ENCODE measurements at places on chromosomes 11 and 22. TPM values are rescaled to one million over a fixed set of nuclear protein-coding genes. Genes with fewer than 3 reads are reported as not detected.

GAL3ST1 gene
- 0.08 TPM for polyA plus RNA-seq

MS4A15 gene
- not detected for polyA plus RNA-seq

HTR3A gene
- polyA plus RNA-seq = not detected

MOGAT2 gene
- not detected for polyA plus RNA-seq

ROM1 gene
- polyA plus RNA-seq = 7.9 TPM

RPS3 gene
- 4,540 TPM for polyA plus RNA-seq

- H3K27me3 ChIP-seq = no peaks in the 10 kb centered on the region
- no peaks in the 10 kb centered on the region for H3K36me3 ChIP-seq
- peaks cover 2% of the 10 kb centered on the region for H3K4me1 ChIP-seq
Observed at GRCh38 chr11:122138744-122139594, 23.0 kb upstream of the BLID start.

GRCh38 chr11:6703247-6704063 is 20.3 kb upstream of the MRPL17 start:
- H3K36me3 ChIP-seq = no peaks in the 10 kb centered on the region
- no peak overlapping the region for H3K4me3 ChIP-seq
- DNase-seq = peak; percentile 45
- no peaks in the 10 kb centered on the region for H3K4me1 ChIP-seq
- no peak overlapping the region for H3K27ac ChIP-seq
- H3K27me3 ChIP-seq = no peaks in the 10 kb centered on the region

- H3K4me3 ChIP-seq = no peak overlapping the region
- H3K4me1 ChIP-seq = peaks cover 70% of the 10 kb centered on the region
- H3K27me3 ChIP-seq = no peaks in the 10 kb centered on the region
- DNase-seq = no peak
- H3K27ac ChIP-seq = no peak overlapping the region
Observed at GRCh38 chr22:46732513-46732912, 5.5 kb downstream of the CERK start.

DNA sequence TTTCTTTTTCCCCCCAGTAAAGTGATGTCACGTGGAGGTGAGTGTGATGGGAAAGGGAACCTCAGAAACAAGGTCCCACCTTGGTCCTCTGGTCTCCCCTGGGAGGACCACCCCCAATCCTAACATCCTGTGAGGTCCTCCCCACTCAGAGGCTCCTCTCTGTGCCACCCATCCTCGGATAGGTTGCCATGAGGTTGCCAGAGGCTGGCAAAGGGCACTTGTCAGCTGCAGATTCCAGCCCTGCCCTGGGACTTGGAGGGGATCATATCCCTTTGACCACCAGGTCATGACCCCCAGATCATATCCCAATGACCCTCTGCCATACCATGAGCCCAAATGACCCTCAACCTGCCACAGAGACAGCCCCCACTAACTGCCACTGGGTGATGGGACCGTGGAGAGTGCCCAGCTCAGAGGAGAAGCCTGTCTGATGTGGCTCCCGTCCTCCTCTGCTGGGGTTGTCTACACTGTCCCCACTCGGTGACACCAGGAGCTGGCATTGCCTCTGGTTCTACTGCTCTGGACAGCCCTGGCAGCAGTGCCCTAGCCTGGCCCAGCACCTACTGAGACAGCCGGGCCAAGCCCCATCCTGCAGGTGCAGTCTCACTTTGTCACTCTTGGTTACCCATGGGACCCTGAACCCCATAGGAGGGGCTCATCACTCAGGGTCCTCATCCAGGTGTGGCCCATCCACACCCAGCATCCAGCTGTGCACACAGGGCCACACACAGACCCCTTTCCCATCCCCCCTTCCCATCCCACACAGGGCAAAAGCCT is 90.2 kb upstream of the KCNQ1OT1 start:
- no peak overlapping the region for H3K4me3 ChIP-seq
- no peak overlapping the region for H3K27ac ChIP-seq
- H3K4me1 ChIP-seq = no peaks in the 10 kb centered on the region
- DNase-seq = no peak

DNA sequence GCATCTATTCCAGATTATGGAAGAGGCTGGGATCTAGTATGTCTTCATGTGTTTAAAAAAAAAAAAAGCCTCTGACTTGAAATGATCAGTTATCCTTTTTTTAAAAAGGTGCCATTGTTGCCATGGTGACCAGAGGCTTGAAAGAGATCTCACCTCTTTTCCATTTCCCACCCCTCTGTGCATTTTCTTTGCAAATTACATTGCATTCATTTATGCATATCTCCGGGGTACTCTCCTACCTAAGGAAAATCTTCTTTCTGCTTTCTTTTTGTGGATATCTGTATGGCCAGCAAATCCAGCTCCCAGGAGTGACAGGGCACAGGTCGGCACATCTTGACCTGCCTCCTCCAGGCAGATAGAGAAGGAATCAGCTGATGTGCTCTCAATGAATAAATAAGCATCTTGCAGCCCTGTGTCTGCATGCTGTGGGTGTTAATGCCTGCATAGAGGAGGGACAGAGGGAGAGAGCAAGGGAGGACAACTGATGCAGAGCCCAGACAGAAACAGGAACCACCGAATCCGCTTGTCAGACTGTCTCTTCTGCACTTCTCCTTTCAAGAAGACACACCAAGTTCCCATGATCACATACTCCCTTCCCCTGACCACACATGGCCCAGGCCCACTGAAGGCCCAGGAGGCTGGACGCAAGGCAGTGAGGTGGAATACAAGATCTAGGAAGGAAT is 50.9 kb downstream of the CWC15 start:
- no peaks in the 10 kb centered on the region for H3K27me3 ChIP-seq
- peaks cover 15% of the 10 kb centered on the region for H3K4me1 ChIP-seq
- no peak for DNase-seq

GRCh38 chr11:66454247-66454646 is 12.5 kb upstream of the PELI3 start:
- no peaks in the 10 kb centered on the region for H3K27me3 ChIP-seq
- no peak overlapping the region for H3K27ac ChIP-seq
- no peak overlapping the region for H3K4me3 ChIP-seq
- no peaks in the 10 kb centered on the region for H3K4me1 ChIP-seq
